ENCODE measurements at places on chromosomes 4 and X.

GRCh38 chrX:39710776-39711175, 387.0 kb downstream of the BCOR start:
- no peak for DNase-seq

GRCh38 chrX:47802589-47802988, 34.1 kb upstream of the ZNF81 start:
- no peak for DNase-seq

GRCh38 chrX:45266456-45266855, 65.8 kb upstream of the DIPK2B start:
- no peak for DNase-seq

GRCh38 chr4:73440653-73441052, 4.6 kb downstream of the AFP start:
- no peak for DNase-seq

DNA sequence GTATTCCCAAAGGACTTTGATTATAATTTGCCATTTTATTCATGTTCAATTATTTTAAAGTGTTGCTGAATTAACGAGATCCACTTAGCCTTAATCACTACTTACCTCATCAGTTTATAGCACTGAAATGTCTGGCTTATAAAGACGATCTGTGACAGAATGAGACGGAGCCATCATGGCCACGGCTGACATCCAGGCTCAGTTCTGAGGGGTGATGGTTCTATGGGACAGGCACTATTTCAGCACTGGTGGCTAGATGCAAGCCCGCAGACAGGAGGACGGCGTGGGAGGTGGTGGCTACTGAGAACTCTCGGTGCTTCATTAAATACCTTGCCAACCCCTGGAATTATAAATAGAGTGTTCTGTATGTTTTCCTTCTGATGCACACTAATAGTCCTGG, 1084.2 kb upstream of the TENM3 start:
- DNase-seq = no peak

GRCh38 chrX:13216139-13216538, 103.7 kb downstream of the ATXN3L start:
- DNase-seq = no peak

- DNase-seq = no peak
Measured at GRCh38 chr4:83558680-83559079, 22.8 kb downstream of the GPAT3 start.

GRCh38 chrX:44723426-44723825, 120.4 kb upstream of the DUSP21 start:
- DNase-seq = no peak

DNA sequence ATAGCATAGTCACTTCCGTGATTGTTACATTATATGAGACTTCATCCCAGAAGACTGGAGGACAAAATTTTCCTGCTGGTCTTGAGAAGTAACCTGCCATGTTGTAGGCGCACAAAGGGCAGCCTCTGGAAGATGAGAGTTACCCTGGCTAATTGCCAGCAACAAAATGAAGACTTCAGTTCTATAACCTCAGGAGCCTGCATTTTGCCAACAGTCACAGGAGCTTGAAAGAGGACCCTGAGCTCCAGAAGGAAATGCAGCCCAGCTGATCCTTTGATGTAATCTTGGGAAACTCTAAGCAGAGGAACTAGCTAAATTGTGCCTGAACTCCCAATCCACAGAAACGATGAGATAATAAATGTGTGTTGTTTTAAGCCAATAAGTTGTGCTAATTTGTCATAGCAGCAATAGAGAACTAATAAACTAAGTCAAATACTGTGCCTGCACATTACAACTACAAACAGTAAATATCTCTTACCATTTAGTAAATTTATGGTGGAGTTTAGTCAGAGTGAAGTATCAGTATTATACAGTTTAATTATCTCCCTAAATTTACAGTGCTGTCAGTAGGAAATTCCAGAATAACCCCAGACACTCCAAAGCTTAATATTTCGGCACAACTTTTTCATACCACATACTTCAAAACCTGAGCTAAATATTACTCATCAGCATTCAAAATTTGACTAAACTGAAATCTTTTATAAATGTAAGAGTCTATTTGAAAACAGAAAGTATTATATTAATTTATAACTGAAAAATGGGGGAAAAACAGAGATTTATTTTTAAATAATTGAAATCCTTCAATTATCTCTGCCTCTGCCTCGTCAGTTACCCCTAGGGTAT, 90.1 kb upstream of the MAPK10 start:
- DNase-seq = no peak

DNA sequence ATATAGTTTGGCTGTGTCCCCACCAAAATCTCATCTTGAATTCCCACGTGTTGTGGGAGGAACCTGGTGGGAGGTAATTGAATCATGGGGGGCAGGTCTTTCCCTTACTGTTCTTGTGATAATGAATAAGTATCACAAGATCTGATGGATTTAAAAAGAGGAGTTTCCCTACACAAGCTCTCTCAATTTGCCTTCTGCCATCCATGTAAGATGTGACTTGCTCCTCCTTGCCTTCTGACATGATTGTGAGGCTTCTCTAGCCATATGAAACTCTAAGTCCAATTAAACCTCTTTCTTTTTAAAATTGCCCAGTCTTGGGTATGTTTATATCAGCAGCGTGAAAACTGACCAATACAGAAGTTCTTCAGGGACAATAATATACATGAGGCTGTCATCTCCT, 425.1 kb downstream of the PABPC4L start:
- DNase-seq = no peak

DNA sequence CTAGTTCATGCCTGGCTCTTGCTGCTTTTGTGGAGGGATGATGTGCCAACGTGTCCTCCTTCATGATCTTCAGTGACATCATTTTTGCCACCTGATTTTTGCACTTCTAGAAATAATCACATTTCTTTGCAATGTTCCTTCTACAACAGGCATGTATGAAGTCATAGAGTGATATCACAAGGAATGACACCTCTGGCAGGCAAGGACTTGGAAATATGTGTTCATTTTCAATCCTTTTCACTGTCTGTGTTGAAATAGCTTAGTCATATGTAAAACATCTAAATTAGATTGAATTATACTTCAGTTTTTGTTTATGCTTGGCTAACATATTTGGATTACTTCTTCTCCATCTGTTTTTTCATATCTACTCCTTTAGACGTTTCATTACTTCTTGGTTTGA, 221.2 kb upstream of the STK26 start:
- no peak for DNase-seq

DNA sequence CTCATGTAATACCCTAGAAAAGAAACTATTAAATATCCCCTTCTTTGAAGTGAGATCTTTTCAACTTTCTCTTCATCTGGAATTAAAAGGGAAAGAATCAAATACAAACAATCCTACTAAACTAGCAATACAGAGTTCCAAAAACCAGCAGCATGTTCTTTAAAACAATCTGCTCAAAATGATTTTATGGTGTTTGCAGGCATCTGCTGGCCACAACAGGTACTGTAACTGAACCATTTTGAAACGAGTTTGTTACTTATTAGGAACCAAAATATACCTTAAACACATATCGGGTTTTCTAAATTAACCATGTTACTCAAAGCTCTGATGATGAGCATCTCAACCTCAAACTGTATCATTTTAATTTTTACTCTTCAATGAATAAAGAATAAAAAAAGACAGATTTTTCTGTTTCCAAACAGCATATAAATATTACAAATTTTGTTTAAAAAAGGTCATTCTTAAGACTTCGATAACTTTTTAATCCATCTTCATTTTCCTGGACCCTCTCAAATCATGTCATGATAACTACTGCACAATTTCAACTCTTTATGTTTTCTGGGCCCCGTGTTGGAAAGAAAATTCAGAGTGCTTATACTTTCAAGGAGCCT, 56.5 kb downstream of the ARAP2 start:
- DNase-seq = no peak

Measured in T-helper 9 cell (primary cell).